ENCODE measurements at places on chromosomes 2 and 18. TPM values are rescaled to one million over a fixed set of nuclear protein-coding genes. Genes with fewer than 3 reads are reported as not detected.

ANTXR1 gene
- total RNA-seq: 89.9 TPM

WDPCP gene
- total RNA-seq: 16.6 TPM

CENPA gene
- total RNA-seq: 0.31 TPM

ATP8B1 gene
- 10.5 TPM for total RNA-seq

GRCh38 chr2:182098648-182099047 lies 113.0 kb downstream of the PPP1R1C start:
- no peak for DNase-seq

GRCh38 chr2:210224941-210225672 lies at the start of gene ACADL:
ACADL (minus strand) TSS chr2:210225447; CDS start chr2:210225263, 184 bp downstream.
- DNase-seq: peak; percentile 79

- DNase-seq: peak; percentile 65
Observed at GRCh38 chr2:47079515-47080412, 75.3 kb downstream of the STPG4 start.

GRCh38 chr18:25056429-25056828 lies 295.5 kb downstream of the ZNF521 start:
- DNase-seq: no peak

- DNase-seq: no peak
Observed at GRCh38 chr2:65369980-65370379, 62.4 kb downstream of the SPRED2 start.

GRCh38 chr18:80041424-80041823 lies 7.2 kb downstream of the RBFA start:
- no peak for DNase-seq

GRCh38 chr2:134357814-134358213 lies 103.9 kb downstream of the MGAT5 start:
- no peak for DNase-seq

- DNase-seq: no peak
Observed at GRCh38 chr2:64467096-64467843, 13.3 kb downstream of the LGALSL start.

DNA sequence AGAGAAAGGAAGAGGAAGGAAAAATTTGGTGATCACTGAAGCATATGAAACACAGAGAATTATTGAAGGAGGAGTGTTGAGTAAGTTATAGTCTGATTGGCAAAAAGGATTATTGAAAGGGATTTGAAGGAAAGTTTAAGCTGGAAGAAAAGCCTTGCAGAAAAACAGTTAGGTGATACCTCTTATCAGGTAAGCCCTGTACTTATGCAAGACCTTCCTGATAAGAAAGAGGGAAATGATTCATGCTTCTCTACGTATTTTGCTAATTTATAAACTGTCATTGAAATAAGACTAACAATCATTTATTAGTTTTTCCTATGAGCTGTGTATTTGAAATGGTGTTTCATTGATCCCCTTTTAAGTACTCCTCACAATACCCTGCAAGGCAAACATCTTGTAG lies 793.9 kb upstream of the NRXN1 start:
- no peak for DNase-seq
